Kidney glomerular epithelial cell (primary cell): ENCODE measurements at places on chromosomes 1 and 21.

- no peak for DNase-seq
These were observed 6.8 kb downstream of the SCYL3 start for GRCh38 chr1:169886931-169887330.

DNA sequence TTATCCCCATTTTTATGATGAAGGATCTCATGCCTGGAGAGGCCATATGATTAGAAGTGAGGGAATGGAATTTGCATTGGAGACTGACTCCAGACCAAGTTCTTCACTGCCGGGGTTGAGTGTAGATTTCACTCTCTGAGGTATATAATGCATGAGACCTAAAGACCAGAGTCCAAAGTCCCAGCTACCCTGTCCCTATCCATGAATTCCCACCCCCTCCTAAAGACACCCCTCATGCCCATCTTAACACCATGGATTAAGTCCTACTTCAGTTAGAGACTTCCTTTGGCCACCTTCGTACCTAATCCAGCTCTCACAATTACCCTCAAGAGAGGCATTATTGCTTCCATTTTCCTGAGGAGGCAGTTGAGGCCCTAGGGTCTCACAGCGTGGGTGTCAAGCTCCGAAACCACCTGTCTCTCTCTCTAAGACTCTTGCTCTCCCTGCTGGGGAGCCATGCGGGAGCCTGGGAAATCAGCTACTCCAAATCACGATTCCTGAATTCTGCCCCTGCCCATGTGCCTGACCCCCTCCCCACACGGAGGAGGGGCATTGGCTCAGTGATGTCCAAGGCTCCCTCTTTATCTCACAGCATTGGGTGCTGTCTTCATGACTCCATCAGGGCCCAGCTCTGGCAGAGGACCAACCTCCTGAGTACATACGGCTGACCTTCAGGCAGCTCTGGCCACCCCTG lies 11.7 kb upstream of the FOXO6 start:
- DNase-seq, result no peak

DNA sequence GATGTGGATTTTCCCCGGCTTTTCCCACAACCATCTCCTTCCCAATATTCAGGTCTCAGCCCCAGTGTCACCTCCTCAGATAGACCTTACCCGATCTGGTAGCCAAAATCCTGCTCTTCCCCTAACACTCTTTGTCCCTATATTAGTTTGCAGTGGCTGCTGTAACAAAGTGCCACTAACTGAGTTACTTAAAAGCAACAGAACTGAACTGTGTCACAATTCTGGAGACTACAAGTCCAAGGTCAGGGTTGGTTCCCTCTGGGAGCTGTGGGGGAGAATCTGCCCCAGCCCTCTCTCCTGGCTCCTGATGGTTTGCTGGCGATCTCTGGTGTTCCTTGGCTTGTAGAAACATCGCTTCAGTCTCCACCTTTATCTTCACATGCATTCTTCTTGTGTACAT lies 64.0 kb downstream of the NENF start:
- no peak for DNase-seq

DNA sequence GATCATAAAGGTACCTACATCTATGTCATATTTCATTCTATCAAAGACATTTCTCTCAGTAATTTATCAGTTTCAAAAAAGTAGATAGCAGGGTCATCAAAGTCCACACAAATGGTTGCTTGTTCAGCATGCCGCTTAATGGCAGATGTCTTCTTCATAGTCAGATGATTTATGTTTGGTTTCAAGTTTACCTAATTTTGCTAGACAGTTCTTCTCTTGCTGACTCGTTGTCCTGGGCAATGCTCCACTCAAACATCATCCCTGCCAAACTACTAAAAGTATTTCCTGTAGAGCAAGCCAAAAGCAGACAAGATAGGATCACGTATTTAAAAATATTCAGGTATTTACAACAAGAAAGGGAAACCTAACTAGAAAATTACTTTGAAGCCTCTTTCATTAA lies 13.6 kb downstream of the NUP210L start:
- no peak for DNase-seq

- DNase-seq, result no peak
These were observed 27.5 kb downstream of the KCND3 start for GRCh38 chr1:111961773-111962565.

DNA sequence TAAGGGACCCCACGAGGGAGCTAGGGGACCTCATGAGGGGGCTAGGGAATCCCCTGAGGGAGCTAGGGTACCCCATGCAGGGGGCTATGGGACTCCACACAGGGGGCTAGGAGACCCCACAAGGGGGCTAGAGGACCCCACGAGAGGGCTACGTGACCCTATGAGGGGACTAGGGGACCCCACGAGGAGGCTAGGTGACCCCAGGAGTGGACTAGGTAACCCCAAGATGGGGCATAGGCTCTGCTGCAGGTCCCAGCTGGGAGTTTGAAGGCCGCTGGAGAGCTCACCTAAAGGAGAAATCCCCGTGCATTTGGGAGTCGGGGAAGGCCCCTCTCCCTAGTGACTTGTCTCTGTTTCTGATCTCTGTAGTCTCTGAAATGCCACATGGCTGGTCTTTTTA lies 50.0 kb upstream of the DMRTB1 start:
- DNase-seq, result no peak

DNA sequence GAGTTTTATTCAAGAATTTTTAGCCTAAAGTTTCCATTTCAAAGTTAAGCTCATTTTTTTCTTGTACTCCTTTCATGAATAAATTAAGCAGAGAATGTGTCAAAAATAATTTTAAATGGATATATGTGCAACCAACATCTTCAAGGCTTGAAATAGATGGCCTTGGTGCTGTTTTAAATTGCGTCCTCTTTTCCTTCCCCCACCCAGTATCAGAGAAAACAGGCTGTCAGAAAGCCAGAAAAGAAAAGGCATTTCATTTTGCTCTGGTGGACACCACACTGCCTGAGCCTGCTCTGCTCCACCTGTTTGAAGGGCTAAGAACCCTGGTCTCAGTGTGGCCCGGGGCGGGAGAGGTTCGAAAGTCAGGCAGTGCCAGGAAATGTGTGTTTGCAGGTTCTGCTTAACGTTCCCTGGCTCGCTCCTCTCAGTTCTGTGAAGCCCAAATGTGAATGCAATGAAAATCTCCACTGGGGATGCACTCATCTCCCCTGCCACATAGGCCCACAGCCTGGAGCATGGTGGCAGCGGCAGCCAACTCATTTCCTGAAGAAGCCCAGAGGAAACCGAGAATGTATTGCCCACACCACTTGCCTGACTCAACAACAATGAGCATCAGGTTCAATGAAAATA lies 134.4 kb downstream of the SDCCAG8 start:
- no peak for DNase-seq

GRCh38 chr1:172323686-172324085 lies 96.8 kb upstream of the C1orf105 start:
- DNase-seq, result no peak

DNA sequence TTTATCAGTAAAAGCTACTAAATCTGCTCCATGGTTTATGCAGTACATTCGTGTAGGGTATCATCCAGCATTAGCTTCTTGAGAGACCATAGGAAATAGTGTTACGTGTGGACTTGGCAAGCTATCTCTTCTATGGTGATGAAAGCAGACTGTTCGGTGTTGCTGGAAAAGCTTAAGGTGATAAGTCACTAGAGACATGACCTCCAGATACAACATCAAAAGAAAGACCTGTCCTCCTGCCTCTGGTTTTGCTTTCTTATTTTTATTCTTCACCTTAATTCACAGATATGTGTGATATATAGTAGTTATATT lies 53.5 kb upstream of the S1PR1 start:
- DNase-seq, result no peak

DNA sequence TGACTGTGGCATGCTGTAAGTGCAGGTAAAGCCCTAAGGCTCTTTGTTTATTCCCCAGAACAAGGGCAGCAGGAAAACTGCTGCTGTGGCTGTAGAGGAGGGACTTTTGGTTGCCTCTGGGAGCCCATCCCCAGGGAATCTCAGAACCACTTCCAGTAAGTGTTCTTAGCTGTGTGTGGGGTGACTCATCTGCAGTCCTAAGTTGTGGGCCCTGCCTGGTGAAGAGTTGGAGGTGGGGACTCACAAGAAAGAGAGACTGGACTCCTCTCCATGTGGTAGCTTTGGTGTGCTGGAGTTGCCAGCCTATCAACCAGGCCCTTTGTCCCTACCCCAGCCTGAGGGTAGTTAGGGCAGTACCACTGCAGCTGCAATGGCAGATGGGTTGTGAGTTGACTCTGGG lies 24.0 kb upstream of the DENND1B start:
- peak; percentile 35 for DNase-seq

- no peak for DNase-seq
These were observed 49.3 kb downstream of the VWA5B1 start for GRCh38 chr1:20339811-20340457.

DNA sequence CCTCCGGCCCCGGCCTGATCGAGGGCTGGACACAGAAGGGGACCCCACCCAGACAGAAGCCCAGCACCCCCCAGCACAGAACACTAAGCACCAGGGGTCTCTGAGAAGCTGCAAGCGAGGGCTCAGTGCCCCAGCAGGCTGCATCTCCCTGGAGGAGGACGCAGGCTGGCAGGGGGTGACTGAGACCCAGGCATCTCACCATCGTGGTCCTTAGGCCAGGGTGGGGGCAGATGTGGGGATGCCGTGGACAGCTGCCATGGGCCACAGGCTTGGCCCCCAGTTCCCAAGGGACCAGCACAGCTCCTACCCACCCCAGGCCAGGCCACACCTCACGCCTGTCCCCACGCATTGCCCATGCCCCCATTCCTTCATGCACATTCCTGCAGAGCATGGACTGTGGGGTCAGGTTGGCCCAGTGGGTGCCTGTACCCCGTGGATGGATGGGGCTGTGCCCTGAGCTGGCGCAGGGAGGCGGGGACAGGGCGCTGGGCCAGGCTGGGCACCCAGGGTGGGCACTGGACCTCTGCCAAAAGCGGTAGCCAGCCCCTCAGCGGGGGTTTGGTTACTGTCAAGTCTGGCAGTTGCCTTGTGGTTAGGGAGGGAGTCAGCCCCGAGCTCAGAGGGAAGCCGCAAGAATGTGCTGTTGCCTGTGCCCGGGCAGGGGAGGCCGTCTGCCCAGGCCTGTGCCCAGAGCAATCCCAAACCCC lies 61.5 kb downstream of the ARHGEF16 start:
- DNase-seq, result no peak

DNA sequence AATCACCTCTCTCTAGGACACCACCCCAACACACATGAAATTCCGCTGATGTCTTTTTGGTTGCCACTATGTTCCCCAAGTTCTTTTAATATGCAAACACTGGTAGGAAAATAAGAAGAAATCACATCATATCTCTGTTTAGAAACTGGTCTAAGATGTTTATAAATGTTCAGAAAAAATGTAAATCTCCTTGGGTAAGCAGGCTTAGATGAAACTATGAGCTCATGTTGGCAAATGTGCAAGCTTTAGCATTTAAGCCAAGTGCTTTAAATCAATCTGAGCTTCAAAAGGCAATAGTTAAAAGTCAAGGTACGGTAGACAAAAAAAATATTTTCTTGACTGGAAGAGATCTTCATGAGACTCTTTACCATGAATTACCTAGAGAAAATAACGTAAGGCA lies 25.2 kb upstream of the SLAMF9 start:
- DNase-seq, result no peak

DNA sequence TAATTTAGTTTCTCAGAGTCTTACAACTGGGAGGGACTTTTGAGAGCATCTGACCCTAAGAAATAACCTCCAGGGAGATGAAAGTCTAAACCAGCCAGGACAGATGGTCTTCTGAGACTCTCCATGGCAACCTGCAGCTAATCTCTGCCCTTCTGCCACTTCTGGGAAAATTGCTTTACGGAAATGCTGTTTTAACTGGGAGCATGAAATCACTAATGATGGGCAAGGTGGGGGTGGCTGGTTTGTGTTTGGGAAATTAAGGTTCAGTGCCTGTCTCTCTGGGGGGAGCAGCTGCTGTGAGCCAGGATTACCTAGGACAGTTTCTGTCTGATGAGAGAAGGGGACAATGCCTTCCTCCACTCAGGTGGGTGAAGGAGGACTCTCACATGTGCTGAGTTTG lies 33.2 kb downstream of the ROR1 start:
- DNase-seq, result no peak

- no peak for DNase-seq
These were observed 3.9 kb upstream of the P3R3URF start for GRCh38 chr1:46180082-46180616.

DNA sequence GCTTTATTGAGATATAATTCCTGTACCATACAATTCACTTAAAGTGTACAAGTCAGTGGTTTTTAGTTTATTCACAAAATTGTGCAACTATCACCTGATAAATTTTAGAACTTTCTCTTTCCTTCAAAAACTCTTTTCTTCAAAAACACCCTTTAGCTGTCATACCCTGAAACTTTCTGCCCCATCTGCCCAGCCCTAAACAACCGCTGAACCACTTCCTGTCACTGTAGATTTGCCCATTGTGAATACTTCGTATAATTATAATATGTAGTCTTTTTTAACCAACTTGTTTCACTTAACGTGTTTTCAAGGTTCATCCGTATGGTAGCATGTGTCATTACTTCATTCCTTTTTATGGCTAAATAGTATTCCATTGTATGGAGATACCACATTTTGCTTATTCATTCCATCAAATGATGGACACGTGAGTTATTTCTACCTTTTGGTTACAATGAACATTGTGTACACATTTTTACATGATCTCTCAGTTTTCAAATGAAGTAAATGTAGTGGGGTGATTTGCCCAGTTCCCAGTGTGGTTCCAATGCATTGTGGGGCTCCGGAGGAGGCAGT lies 37.9 kb downstream of the WNT4 start:
- no peak for DNase-seq

DNA sequence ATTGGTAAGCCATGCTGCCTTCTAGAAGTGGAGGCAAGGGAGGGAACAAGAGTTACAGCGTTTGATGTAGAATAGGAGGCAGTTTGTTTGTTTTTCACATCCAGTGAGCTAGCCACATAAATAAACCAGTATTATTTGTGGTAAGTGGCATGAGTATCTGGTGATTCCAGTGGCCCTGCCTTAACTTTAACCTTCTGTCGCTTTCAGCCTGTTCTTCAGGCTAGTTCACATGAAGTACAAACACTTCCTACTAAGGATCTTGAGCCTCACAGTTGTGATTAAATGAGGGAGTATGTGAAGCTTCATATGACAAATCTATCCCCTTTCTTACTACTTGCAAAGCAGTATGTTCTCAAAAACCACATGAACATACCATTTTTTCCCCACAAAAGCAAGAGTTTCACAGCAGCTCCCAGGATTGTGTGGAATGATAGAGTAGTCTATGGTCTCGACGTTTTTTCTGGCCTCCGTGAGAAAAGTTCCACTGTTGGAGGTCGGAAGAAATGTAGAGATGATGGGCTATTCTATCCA lies 59.5 kb downstream of the PHACTR4 start:
- no peak for DNase-seq

DNA sequence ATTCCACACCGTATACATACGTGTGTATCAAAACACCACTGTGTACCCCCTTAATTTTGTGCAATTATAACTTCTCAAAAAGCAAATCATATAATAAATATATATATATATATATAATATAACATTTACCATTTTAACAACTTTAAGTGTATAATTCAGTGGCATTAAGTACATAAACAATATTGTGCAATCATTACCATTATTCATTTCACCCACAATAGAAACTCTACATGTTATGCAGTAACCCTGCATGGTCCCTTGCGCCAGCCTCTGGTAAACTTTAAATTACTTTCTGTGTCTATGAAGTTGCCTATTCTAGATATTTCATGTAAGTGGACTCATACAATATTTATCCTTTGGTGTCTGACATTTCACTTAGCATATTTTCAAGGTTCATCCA lies 13.1 kb downstream of the ZMYM4 start:
- DNase-seq, result no peak
